ENCODE measurements at places on chromosomes 4 and X.

- DNase-seq: no peak
Measured at GRCh38 chr4:62262676-62263075, 1062.5 kb downstream of the ADGRL3 start.

- no peak for DNase-seq
Measured at GRCh38 chrX:65586491-65586890, 51.9 kb upstream of the LAS1L start.

DNA sequence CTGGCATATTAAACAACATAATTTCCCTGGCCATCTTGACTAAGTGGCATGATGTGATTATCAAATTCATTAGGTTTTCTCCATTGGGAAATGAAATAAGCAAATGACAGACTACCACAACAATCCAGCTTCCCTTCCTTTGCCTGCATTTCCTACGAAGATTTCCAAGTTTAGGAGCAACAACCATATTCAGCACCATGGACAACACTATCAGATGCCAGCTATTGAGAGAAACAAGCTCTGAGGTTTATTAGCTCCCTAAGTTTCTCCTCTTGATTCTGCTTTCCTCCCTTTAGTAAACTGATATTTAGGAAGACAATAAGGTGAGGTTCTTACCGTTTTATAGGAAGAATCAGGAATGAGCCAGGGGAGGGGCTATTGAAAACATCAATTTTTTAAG lies 36.2 kb downstream of the DCX start:
- DNase-seq: no peak

DNA sequence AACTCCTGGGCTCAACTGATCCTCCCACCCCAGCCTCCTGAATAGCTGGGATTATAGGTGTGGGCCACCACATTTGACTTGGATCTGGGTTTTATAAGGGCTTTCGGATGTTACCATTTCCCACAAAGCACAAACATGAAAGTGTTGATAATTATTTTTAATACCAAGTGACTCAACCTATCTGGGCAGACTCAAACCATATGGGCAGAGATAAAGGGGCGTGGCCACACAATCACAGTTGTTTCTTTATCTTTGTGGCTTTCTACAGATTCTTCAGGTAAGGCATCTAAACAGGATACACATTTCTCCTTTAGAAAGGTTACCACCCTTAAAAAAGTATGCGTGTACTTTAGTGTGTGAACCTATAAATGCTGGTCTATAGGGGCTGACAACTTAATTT lies 122.5 kb downstream of the ZNF827 start:
- no peak for DNase-seq

DNA sequence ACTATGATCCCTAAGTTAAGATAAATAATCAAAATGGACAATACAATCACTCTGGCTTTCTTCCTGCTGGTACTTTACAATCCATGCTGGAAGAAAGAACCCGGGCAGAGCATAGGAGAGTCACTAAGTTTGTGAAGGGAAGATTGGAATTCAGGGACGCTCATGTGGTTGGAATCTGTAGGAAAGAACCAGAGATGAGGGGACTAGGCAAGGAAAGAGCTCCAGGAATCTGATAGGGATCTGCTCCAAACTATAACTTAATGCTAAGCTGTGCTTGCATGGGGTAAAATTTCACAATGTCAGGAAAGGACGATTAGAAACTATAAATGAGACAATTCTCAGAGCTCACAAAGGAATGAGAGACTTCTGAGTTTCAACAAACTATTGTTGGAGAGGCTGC lies 167.5 kb downstream of the ADGRA3 start:
- DNase-seq: no peak

GRCh38 chr4:124037236-124037635 lies 640.6 kb downstream of the SPRY1 start:
- DNase-seq: no peak

GRCh38 chr4:82797405-82798111 lies 1.0 kb downstream of the SCD5 start:
- DNase-seq: peak; percentile 63

DNA sequence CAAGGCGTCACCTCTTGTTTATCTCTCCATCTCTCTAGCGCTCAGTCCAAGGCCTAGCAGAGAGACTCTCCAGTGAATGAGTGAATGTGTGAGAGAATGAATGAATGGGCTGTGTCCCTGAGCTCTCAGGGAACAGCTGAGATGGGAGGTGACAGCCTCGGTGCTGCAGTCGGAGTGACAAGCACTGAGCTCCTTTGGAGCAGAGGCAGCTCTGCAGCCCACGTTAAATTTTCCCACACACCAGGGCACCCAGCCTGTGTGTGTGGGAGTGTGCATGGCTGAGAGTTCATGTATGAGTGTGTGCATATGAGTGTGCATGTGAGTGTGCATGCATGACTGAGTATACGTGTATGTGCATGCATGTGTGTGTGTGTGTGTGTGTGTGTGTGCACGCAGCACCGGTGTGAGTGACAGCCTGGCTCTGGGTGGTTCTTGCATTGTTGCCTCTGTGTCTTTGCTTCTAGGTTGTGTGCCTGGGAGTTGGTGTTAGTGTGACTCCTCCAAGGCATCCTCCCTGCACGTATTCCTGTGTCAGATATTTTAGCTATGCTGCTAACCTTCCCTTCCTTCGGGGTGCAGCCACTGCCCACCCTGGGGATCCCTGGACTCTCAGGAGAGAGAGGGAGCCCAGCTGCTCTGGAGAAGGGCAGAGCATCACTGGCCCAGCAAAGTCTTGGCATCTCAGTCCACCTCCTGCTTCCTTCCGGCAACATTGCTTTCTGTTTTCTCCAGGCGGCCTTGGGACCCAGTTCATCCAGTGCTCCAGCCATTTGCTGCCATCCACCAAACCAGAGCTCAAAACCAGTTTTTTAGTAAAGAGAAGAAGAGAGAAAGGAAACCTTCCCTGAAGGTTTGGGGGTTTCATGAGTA lies 98.6 kb downstream of the PPP2R2C start:
- no peak for DNase-seq

GRCh38 chr4:174496631-174497432 lies 25.5 kb downstream of the HPGD start:
- no peak for DNase-seq

DNA sequence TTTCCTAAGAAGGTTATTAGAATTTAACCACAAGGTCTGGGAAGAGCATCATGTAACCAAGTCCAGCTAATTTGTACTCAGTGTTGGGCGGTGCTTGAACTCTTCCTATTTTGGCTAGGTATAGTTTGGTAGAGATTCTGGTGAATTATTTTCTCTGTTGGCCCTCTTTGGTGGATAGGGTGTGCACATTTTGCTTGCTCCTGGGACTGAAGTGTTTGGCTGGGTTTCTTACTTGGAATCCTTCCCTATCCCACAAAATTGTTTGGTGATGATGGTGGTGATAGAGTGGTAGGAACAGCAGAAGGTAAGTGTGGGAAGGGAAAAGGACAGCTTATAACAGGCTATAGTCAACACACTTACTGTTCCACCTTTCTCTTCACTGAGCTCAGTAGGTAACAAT lies 194.8 kb upstream of the GPC4 start:
- DNase-seq: no peak

DNA sequence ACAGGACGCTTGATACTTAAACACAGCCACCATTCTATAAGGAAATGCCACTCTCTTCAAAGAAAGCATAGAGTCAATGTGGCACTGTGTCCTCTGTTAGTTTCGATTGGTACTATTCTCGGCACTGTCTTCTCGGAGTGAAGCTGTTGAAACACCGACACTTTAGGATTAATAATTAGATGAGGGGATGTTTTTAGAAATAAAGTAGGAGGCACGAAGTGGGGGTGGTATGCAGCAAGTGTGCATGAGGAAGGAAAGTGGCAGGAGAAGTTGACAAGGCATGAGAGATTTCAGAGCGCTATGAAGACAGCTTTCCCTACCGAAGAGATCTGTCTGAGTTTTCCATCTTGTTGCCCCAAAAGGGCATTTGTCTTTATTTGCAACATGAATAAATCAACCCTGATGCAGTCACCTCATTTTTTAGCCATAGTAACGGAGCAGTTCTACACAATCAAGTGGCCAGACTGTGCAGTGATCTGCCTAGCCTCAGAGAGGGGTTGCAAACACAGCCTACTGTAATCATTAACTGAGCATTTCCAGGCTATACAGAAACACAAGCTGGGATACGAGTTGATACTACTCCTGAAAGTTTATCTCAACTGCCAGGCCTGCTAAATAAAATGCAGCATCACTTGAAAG lies 8.3 kb downstream of the GPRIN3 start:
- no peak for DNase-seq

- DNase-seq: no peak
Measured at GRCh38 chr4:92235731-92236130, 68.0 kb upstream of the GRID2 start.

GRCh38 chr4:184392748-184393559 lies 81.4 kb downstream of the IRF2 start:
- no peak for DNase-seq

GRCh38 chr4:15385928-15386327 lies 41.9 kb upstream of the C1QTNF7 start:
- DNase-seq: no peak

DNA sequence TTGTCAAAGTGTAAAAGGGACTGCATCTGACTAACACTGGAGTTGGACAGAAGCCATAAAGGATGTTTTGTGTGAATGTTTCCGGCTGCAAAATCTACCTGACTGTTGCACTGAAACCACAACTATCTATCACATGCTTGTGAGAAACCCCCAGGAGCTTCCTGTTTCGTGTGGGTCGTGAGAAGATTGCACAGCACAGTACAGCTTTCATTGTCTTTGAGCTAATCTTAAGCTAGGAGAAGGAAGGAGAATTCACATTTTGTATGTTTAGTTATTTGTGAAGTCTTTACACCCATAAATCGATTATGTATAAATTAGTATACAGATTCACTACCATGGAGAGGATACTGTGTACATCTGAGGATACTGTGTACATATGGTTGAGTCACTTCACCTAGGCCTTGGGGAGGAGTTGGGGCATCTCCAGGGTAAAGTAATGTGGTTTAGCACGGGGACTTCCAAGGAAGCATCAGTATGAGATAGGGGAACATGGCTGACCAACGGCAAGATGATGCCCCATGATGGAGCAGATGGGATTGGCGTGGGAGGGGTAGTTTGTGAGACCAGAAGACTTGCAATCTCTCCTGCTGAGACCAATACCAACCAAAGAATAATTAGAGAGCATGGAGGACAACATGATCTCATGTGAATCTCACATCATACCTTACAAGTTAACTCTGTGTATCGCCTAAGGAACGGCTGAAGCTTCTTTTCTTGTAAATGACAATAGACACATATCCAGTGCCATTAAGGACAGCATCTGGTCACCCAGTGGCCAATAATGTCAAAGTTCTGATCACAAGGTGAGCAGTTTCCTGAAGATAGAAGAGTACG lies 43.1 kb upstream of the FAM9C start:
- peak; percentile 84 for DNase-seq

- DNase-seq: no peak
Measured at GRCh38 chr4:89757154-89757719, 79.7 kb downstream of the SNCA start.

GRCh38 chrX:9677098-9677739 lies 88.4 kb downstream of the GPR143 start:
- DNase-seq: no peak

- DNase-seq: no peak
Measured at GRCh38 chr4:160772668-160773067, 1391.1 kb downstream of the FSTL5 start.

- DNase-seq: no peak
Measured at GRCh38 chr4:47809654-47810203, 28.1 kb downstream of the CORIN start.

DNA sequence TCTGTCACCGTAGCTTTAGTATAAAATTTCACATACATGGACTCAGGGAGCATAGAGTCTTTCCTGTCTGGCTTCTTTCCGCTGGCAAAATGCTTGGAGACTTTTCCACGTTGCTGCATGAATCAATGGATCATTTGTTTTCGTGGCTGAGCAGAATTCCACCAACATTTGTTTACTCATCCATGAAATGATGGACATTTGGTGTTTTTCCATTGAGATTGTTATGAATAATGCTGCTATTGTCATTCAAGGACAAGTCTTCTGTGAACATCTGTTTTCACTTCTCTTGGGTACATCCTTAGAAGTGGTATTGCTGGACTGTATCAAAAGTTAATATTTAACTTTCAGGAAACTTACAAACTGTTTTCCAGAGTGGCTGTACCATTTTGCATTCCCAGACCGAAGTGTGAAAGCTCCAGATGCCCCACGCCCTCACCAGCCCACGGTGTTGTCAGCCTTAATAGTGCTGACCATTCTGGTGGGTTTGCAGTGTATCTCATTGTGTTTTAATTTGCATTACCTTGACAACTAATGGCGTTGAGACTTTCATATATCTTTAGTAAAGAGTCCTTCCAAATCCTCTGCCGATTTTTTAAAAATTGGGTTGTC lies 5.8 kb upstream of the TMEM271 start:
- DNase-seq: no peak

GRCh38 chr4:167183036-167183435 lies 51.3 kb downstream of the SPOCK3 start:
- DNase-seq: no peak

DNA sequence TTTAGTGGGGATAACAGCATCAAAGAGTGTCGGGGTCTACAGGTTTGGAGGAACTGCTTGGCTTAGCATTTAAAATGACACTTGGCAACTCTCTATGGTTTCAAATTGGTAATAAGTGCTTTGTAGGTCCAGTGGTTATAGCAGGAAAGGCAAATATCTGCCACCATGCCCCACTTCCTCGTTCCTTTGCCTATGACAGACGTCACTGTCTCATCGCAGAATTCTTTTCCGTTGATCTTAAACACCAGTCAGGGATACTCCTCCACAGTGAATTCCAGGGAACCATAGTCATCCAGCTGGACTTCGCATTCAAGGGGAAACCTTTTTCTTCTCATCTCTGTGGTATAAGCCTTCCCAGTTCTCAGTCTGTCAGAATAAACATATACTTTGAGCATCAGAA lies 319.1 kb downstream of the GPAT3 start:
- no peak for DNase-seq

DNA sequence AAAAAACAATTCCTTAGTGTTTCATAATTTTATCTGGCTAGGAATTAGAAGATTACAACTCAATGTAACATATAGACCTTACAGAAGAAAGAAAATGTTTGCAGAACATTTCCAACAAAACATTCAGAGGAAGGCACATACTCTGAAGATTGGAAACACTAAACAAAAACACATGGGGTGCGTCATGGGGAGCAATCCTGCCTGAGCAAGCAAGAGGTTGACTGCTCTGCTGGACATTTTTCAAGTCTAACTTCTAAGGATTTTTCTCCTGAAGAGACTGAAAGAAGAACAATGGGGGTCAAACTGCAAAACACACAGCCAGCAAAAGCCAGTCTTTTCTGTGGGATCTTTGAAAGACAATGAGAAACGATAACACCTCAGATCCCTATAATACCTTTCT lies 182.8 kb downstream of the GUCY2F start:
- DNase-seq: no peak
